ENCODE measurements at places on chromosomes 4 and X.

DNA sequence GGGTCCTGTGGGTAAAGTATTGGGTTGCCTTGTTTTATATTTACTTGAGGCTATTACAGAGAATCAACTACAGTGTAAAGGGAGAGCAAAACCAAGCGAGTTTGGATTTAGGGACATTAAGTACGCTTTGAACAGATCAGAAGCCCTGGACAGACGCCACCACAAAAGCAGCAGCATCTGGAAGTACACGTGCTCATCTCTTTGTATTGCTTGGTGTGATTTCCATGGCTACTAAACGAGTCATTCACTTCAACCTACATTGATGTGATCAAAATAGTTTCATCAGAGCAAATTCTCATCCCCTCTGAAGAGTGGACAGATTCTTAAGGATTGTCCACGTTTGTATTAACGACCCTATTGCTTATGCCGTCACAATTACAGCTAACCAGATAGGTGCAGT is 85.1 kb downstream of the SORBS2 start:
- DNase-seq, result no peak

- no peak for DNase-seq
Measured at GRCh38 chr4:143581331-143581946, 67.9 kb downstream of the SMARCA5 start.

DNA sequence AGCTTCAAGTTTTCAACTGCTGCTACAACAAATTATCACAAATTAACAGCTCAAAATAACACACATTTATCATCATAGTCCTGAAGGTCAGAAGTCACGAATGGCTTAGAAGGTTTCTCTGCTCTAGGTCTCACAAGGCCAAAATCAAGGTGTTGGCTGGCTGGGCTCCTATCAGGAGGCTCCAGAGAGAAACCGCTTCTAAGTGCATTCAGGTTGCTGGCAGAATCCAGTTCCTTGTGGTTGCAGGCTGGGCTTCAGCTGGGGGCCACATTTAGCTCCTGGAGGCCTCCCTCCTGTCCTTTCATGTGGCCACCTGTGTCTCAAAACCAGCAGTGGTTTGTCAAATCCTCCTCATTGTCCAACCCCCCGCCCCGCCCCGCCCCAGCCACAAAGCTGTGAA is 15.4 kb downstream of the MRFAP1 start:
- DNase-seq, result no peak

DNA sequence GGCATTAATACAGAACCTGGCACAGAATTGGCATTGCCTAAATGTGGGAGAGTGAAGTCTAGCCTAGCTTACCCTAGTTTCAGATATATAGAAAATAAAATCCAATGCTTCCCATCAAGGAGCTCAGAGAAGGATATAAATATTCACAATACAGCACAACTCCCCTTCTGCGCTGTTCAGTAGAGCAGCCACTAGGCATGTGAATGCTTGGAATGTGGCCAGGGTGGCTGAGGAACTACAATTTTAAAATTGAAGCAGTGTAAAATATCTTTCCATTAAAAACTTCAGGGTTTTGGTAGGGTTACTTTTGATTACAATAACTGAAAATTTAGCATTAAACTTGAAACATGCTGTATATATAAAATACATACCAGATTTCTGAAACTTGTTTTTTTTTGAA is 19.5 kb downstream of the ZNF518B start:
- no peak for DNase-seq

- no peak for DNase-seq
Measured at GRCh38 chr4:8250227-8250626, 19.3 kb upstream of the HTRA3 start.
